ENCODE measurements at places on chromosomes 11 and 22.

DNA sequence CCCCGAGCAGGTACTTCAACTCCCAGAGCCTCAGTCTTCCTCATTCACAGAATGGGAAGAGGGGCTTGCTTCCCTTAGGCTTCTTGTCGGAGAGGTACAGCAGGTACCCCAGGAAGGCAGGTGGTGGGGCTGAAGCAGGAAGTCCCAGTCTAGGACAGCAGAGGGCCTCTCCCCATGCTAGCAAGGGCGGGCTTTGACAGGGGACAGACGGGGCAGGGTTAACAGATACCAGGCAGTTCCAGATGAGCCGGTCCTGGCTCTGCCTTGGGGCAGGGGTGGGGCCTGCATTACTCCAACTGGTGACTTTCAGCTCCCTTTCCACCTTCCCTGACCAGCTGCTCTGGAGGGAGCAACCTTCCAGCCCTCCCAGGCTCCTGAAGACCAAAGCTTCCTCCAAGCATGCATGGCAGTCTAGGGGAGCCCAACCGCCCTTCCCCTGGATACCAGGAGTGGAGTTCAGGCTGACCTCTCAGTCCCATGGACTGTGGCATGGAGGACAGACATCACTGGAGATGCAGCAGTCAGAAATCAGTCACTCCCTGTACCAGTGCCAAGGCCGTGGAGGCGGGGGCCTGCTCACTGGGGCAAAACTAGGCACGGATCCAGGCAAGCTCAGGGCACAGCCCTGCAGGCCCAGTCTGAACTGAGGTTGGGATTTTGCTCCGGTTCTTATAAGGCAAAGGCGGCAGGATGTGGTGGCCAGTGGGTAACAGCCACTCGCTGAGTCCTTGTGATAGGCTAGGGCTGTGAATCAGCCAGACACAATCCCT is 60.5 kb downstream of the NAT10 start:
- no peak for DNase-seq

GRCh38 chr11:28009388-28009787 is 98.6 kb downstream of the KIF18A start:
- no peak for DNase-seq

DNA sequence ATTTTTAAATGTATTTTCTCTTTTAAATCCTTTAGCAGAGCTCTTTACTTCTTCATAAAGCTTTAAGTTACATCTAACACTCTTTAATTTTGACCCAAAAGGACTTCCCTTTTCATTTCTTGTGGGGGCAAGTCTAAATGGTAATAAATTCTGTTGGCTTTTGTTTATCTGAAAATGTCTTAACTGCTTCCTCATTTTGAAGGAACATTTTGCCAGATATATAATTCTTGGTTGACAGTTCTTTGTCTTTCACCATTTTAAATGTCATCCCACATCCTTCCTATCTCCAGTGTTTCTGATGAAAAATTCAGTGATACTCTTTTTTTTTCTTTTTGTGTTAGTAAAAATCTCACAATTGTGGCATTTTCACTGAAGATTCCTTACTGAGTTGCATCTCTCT is 44.7 kb upstream of the ZBTB44 start:
- DNase-seq: no peak

DNA sequence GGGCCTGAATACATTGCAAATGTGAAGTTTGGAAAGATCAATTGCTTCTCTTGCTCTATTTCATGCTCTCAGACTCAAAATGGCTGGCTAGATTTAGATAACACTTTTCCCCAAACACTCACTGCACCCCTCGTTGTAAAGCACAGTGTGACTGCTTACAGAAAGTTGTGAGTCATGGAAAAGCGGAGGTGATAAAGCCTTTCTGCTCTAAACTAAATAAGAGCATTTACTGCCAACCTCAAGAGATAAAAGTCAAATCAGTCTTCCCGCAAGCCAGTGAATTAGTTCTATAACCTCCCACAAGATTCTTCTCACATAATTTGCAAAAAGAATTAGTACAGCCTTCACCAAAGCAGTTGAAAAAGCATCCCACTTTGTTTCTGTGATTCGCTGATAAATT is 168.7 kb downstream of the WT1 start:
- no peak for DNase-seq

- no peak for DNase-seq
Observed at GRCh38 chr11:108593923-108594434, 411 bp upstream of the EXPH5 start.

DNA sequence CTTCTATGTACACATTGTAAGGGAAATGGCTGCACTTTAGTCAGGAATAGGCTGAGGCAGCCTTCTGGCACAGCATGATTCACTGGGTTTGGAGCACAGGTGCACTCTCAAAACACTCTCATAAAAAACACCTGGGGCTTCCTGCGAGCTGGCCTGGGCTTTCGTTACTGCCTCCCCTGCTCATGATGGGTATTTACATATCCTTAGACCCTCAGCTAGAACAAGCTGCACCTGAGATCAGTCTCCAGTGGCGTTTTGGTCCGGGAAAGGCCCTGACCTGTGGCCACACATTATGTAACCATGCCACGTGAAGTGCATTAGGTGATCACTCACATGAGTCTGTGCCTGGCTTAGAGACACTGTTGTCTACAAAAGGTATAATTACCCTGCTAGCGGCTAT is 321.7 kb downstream of the TMEM135 start:
- DNase-seq: no peak

- no peak for DNase-seq
Observed at GRCh38 chr11:23138761-23139160, 278.5 kb upstream of the CCDC179 start.

DNA sequence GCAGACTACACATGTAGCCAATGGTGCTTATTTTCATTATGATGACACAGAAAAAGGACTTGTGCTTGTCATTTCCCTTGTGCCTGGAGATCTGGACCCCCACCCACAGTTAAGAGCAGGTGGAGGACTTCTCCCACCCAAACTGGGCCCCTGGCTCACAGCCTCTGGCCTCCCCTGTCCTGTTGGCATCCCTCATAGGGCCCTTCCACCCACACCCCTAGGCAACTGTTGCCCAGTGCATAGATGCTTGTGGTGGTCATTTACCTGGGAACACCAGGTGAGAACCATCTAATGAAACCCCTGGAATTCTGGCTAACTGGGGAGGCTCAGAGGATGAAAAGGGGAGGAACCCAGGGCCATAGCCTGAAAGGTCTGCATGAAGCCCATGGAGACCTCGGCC is 355.9 kb downstream of the BUD13 start:
- peak; percentile 56 for DNase-seq

GRCh38 chr22:29275167-29275566 is 7.1 kb downstream of the EWSR1 start:
- no peak for DNase-seq

Data from cardiac septum (tissue), 1 donor.